ENCODE measurements at places on chromosomes 12 and 14.

DNA sequence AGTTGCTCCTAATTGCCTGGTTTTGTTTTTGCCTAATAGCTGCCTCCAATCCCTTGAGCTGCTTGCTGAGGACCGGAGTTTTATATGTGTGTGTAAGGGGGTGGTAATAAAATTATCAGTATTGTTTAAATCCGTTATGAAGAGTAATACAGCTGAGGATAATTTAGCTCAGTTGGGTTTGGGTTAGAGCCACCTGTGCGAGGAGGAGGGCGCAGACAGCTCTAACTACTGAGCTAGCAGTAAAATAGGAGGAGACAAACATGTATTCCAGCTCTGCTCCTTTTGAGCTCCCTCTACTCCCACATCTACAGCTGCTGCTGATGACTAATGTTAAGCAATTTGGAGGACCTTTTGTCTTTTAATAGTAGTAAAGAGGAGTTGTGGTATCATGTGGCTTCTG, 61.5 kb downstream of the SPATS2 start:
- peak; percentile 43 for DNase-seq

DNA sequence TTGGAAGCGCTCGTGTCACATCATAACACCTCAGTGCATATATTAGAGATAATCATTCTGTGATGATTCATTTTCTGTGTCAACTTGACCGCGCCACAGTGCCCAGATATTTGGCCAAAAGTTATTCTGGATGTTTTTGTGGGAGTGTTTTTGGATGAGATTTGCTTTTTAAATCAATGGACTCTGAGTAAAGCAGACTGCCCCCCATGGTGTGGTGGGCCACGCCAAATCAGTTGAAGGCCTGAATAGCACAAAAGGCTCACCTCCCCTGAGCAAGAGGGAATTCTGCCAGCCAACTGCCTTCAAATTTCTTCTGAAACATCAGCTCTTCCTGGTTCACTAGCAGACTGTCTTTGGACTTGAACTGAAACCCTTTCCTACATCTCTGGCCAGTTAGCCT, 24.6 kb upstream of the MAP3K9 start:
- DNase-seq = no peak

- no peak for DNase-seq
These were observed 62.7 kb downstream of the HMGA2 start for GRCh38 chr12:65886996-65887395.

- no peak for DNase-seq
These were observed 61.9 kb upstream of the PARP11 start for GRCh38 chr12:3935078-3935477.

DNA sequence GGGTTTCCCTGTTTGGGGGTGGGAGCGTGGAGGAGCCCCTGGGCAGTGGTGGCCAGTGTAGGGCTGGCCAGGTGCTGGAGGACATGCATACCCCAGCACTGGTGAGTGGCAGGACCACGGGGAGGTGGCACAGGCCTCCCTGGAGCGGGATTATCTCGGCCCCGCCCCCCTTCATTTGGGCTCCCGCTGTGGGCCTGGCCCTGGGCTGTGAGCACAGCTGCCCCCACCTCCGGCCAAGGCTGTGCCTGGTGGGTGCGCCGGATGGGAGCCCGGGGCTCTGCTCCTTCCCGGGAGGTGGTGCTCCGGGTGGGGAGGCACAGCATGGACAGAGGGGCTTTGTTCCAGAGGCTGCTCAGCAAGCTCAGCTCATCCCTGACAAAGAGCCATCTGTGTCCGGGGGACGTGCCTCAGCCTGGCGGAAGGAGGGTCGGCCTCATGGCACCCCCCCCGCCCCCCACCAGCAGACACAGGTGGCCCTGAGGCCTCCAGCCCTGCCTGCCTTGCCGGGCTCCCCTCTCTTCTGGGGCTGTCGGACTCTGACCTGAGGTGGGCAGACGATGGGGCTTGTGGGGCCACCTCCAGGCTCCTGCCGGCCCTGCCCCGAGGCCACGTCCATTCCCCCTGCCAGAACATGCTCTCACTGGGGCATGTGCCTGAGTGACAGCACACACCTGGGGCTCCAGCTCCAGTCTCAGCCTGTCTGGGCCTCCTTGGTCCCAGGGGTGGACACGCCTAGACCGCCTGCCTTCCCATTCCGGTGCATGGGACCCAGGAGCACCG, 8.4 kb downstream of the TEDC1 start:
- DNase-seq = no peak

DNA sequence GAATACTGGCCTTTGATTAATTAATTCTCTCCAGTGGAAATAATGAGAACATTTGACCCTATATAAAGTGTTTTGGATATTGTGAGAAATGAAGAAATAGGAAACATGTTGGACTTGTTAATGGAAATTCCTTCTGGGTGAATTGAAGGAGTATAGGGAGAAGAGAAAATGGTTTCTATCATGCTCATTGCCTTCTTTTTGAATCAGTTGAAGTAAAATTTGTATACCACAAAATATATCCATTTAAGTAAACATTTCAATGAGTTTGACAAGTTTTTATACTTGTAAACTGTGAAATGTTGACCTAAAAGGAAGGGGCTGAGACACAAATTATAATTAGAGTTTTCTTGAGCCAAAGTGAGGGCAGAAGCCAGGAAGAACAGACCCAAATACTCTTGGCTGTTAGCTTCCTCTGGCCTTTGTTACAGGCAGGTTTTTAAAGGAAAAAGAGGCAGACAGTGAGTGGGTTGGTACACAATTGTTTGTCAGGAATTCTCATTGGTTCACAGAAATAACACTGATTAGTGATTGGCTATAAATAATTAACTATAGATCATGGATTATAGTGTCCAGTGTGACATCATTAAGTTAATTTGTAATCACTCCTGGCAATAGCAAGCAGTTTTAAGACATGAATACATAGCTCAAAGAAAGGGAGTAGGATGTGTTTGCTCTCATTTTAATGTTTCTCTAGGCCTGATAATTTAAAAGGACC, 826 bp downstream of the ZNF705A start:
- DNase-seq = no peak

All from NCI-H146 (cell line).